ENCODE measurements at places on chromosomes 12 and 14.

GRCh38 chr12:80222261-80222660 lies 122.9 kb downstream of the OTOGL start:
- no peak for DNase-seq

DNA sequence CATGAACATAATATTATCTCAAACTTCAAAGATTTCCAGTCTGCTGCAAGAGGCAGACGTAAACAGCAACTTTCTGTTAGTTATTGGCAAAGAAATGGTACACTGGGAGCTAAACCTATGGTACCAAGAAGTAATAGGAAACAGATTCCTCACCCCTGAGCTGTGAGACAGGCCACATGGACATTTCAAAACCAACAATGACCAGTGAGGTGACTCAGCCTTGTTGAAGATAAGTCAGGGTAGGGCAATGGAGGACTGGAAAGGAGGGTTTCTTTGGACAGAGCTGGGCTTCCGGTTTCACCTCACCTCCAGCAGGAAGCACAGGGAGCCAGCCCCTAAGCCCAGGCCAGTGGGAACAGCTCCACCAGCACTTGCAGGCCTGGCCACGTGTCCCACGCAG lies 1320.5 kb downstream of the AACS start:
- no peak for DNase-seq

DNA sequence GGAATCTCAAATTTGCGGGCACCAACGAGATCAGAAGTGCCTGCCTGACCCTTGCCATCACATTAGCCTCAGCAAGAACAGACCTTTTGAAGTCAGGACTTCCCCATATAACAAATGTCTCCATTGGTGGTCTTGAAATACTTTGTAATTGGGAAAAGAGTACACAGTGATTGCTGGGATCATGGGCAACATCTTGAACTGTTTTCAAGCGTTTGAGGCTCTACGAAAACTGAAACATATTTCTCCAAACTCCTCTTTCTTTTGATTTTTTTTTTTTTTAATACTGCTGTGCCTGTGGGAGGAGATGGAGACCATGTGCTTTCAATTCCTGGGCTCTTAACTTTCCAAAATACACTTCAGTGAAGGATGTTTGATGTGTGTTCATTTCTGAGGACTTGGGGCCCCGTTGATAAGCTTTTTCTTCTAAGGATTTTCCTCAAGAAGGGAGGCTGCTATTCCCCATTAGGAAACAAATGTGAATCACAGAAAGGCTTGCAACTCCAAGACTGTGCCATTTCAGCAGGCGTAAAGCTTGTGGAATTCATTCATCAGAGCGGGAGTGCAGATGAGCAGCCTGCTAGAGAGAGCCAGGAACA lies 94.5 kb downstream of the TMEM132C start:
- no peak for DNase-seq

DNA sequence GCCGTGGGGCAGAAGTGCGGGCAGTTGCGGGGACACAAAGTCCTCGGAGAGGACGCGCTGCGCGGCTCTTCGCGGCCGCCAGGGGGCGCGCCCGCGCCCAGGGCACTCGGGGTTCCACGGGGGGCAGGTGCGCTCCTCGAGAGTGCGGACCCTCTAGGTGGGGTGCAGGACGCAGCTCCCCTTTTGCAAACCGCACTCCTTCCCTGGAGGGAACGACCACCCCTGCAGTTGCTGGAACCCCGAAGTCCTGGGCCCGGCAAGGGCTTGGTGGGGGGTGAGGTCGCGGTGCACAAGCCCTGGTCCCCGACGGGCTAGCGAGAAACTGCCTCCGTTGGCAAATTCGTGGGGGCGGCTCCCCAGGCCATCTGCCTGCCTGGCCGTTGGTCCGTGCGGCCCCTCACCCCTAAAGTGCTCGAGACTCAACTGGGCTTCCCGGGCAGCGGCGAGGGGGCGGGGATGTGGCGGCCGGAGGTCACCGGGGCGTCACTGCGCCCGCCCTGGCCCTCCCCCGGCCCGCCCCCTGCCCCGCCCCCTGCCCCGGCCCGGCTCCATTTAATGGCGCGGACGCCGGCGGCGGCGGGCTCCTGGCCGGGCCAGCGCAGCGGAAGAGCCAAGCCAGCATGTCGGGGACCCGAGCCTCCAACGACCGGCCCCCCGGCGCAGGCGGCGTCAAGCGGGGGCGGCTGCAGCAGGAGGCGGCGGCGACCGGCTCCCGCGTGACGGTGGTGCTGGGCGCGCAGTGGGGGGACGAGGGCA lies at the start of gene ADSS1:
Gene ADSS1, plus strand, starts transcription at position 579 of the 756 bp plus-strand sequence. Its CDS starts 42 bp downstream, at position 621.
- DNase-seq: no peak

- DNase-seq: no peak
These were observed 805 bp downstream of the MYH7 start for GRCh38 chr14:23434488-23435222.

- DNase-seq: no peak
These were observed 506.1 kb downstream of the NELL2 start for GRCh38 chr12:44369998-44370397.

- DNase-seq: no peak
These were observed 411 bp downstream of the TTLL5 start for GRCh38 chr14:75661499-75661814.

- DNase-seq: no peak
These were observed 10.8 kb downstream of the TSPAN9 start for GRCh38 chr12:3087758-3088650.

- no peak for DNase-seq
These were observed 518.1 kb downstream of the TMEM121 start for GRCh38 chr14:106044515-106044914.

GRCh38 chr12:19220852-19221466 lies 91.4 kb downstream of the PLEKHA5 start:
- DNase-seq: no peak

- DNase-seq: no peak
These were observed 13.6 kb upstream of the GPR68 start for GRCh38 chr14:91258011-91258618.

DNA sequence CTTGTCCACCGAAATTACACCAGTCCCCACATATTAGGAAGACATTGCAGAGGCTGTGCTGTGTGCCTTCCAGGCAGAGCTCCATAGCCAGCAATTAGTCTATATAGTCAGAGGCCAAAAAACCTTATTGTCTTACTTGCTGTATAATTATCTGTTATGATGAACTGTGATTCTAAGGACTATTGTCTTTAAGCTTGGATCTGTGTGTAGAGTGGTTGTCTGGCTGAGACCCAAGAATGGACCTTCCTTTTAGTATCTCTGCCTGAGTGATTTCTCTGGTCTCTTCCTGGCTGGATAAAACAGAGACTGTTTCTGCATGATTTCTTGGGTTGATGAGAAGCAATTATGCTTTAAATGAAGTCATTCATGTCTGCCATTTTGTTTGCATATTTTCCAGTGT lies 465.3 kb downstream of the PRKD1 start:
- DNase-seq: no peak

DNA sequence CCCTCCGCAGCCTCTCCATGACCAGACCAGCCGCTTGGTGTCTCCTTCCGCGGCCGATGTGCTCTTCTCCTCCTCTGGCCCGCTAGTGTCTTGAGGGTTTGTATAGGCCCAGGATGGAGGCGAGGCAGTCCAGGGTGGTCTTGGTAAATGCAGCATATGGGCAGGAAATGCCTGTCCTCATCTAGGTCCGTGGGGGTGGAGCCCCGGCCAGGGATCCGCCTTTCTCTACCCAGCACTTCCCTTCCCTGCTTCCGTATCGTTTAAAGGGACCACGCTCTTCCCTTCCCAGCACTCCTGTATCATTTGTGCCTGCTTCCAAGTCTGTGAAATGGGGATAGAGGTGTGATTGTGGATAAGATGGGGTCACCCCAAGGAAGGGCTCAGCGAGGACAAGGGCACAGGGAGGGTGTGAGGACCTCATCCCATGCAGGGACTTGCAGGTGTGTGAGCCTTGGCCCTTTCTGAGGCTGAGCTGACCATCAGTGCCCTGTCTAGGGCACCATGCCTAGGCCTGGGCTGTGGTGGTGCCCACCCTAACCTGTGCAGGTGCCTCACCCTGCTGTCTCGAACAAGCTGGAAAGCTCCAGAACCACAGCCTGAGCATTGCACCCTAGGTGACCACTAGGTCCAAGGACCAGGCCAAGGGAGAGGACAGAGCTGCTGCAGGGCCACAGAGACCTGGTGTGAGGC lies 326.8 kb upstream of the RTL1 start:
- DNase-seq: no peak

DNA sequence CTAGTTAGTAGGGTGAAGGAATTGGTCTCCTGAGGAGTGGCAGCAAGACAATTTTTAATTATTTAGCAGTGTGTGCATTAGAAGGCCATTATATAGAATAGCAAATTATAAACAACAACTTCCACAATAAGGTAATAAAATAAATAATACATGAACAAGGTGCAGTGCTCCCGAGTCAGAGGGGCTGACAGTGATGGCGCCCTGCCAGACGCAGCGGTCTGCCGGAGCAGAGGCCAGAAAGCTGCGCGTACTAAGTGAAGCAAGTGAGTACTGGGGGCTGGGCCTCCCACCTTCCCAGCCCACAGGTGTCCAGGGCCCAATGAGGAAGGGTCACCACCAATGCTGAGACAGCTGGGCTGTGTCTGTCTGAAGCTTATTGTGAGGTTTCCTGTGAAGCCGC lies 72.0 kb upstream of the VRK1 start:
- no peak for DNase-seq

DNA sequence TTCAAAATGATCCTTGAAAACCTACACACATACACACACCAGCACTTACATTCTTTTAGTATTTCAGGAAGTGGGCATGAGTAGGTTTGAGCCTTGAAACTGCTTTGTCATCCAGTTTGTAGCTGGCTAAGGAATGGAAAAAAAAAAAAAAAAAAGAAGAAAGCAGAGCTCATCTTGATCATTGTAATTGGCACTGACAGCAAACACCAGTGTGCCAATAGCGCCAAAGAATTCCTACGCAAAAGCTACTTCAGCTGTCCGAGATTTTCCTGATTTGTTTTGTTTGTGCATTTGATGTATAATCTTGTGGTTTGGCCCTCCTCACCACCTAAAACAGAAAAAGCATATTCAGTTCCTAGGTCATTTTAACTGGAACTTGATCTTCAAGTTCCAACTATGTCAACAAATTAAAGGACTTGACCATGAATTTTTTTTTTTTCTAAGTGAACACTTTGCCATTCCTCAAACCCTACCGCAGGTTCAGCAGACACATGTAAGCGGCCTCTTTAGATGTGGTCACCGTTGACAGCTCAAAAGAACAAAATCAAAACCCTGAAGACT lies 57.3 kb downstream of the FLRT2 start:
- DNase-seq: no peak

DNA sequence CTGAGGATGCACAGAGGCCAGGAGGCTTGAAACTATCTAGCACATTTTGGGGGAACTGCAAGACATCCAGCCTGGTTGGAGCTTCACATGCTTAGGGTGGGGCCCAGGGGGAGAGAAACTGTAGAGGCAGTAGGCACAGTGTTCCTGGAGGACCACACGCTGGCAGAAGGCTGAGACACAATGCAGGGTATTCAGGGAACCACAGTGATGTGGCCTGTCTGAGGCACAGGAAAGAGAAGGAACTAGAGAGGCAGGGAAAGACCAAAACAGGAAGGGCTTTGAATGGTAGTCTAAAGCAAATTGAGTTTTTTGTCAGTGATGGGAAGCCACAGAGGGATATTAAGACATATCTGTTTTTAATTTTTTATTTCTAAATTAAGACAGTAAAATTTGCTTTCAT lies 100.2 kb upstream of the PRICKLE1 start:
- no peak for DNase-seq

DNA sequence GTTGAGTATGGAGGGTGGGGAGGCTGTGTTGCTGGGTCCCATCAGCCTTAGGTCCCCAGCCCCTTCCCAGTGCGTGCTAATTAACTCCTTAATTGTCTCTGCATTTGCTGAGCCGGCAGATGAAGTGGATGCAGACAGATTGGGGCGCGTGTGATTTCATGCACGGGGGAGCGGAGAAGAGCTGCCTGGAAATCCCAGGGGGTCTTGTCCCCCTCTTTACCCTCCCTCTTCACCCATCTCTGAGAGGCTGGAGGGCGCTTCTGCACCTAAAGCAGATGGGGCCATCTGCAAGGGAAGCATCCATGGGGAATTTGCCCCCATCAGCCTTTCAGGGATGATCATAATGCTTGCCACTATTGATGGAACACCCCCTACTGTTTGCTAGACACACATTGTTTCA lies 4.4 kb upstream of the ASIC1 start:
- no peak for DNase-seq

DNA sequence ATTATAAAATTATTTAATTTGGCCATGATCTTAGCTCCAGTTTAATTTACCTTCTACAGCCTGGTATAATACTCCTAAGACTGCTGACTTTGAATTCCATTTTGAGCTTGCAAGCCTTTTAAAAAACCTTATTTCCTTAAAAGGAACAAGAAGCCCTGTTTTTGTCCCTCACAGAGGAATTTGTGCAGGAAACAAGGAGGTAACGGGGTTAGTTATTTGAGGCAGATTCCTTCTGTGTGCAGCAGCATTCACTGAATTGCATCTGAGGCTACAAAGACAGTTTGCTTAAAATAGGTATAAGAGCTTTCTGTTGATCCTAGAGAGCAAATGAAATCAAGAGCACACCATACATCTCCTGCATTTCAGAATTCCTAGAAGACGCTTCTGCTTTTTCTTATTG lies 403.3 kb upstream of the PRICKLE1 start:
- DNase-seq: no peak

- no peak for DNase-seq
These were observed 148.3 kb downstream of the PTCSC3 start for GRCh38 chr14:36028218-36028617.

GRCh38 chr14:45810152-45810872 lies 557.3 kb upstream of the MIS18BP1 start:
- no peak for DNase-seq

DNA sequence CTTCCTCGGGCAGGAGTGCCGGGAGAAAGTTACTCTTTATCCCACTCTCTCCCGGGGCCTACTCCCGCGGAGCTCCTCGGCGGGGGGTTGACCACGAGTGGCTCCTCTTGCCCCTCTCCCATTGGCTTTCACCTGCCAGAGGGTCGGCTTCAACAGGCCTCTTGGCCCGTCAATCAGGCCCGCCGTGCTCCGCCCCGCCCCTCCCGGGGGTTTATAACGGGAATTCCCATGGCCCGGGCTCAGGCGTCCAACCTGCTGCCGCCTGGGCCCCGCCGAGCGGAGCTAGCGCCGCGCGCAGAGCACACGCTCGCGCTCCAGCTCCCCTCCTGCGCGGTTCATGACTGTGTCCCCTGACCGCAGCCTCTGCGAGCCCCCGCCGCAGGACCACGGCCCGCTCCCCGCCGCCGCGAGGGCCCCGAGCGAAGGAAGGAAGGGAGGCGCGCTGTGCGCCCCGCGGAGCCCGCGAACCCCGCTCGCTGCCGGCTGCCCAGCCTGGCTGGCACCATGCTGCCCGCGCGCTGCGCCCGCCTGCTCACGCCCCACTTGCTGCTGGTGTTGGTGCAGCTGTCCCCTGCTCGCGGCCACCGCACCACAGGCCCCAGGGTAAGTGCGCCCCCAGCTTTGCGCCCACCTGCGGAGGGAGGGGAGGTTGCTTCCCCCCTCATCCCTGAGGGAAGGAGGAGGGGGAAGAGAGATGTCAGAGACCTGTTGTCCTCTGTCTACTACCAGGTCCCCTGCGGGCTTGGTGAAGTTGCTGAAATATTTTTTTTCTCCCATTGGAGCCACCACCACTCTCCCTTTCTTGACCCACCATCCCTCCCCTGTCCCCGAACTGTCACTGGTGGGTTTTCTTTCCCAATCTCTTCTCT lies at the start of gene SMOC1:
Gene SMOC1, plus strand, starts transcription at position 242 of the 869 bp plus-strand sequence. Its CDS starts 263 bp downstream, at position 505.
- DNase-seq: peak; percentile 34
